ENCODE measurements at places on chromosomes 7 and 10. TPM values are rescaled to one million over a fixed set of nuclear protein-coding genes. Genes with fewer than 3 reads are reported as not detected.

The TMEM139 gene
- 1.2 TPM for total RNA-seq

The GIMAP1 gene
- 11.6 TPM for total RNA-seq

The CLRN3 gene
- not detected for total RNA-seq

The ITIH2 gene
- total RNA-seq, result 0.10 TPM

The MOGAT3 gene
- total RNA-seq, result not detected

The NOLC1 gene
- 35.9 TPM for total RNA-seq

The ZPBP gene
- not detected for total RNA-seq

The SP4 gene
- total RNA-seq, result 7.6 TPM

GRCh38 chr7:75945297-75946168 is 30.6 kb downstream of the POR start:
- H3K27me3 ChIP-seq, result no peaks in the 10 kb centered on the region
- DNase-seq, result no peak
- H3K27ac ChIP-seq, result no peak overlapping the region
- no peaks in the 10 kb centered on the region for H3K36me3 ChIP-seq

GRCh38 chr7:148711191-148712102 is 12.7 kb downstream of the CUL1 start:
- H3K4me3 ChIP-seq, result no peak overlapping the region
- H3K36me3 ChIP-seq, result no peaks in the 10 kb centered on the region
- no peak for DNase-seq

DNA sequence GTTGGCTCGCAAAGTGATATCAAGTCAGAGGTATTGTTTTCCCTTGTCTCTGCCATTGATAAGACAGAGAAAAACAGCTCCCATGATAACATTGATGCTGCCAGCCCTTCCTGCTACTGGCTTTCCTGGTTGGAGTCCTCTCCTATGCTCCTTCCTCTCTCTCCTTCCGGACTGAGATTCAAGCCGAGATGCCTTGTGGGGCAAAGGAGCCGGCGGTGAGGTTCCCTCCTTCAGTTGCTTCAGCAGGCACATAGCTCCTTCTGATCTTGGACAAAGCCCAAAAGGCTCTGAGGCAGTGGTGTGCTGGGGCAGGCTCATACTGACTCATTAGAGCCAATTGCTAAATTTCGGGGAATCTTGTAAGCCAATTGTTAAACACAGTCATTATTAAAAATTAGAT is 8.8 kb upstream of the ZCCHC24 start:
- no peaks in the 10 kb centered on the region for H3K27me3 ChIP-seq
- no peak overlapping the region for H3K4me3 ChIP-seq
- H3K27ac ChIP-seq, result no peak overlapping the region
- no peaks in the 10 kb centered on the region for H3K4me1 ChIP-seq
- no peak for DNase-seq

- H3K27me3 ChIP-seq, result no peaks in the 10 kb centered on the region
- no peaks in the 10 kb centered on the region for H3K36me3 ChIP-seq
- H3K4me3 ChIP-seq, result no peak overlapping the region
- no peak overlapping the region for H3K27ac ChIP-seq
- no peaks in the 10 kb centered on the region for H3K4me1 ChIP-seq
These were observed 629.1 kb downstream of the SORCS1 start for GRCh38 chr10:106535304-106535953.

GRCh38 chr10:129743738-129744133 is 220.3 kb downstream of the EBF3 start:
- peak; percentile 47 for DNase-seq
- no peaks in the 10 kb centered on the region for H3K36me3 ChIP-seq
- no peak overlapping the region for H3K4me3 ChIP-seq

DNA sequence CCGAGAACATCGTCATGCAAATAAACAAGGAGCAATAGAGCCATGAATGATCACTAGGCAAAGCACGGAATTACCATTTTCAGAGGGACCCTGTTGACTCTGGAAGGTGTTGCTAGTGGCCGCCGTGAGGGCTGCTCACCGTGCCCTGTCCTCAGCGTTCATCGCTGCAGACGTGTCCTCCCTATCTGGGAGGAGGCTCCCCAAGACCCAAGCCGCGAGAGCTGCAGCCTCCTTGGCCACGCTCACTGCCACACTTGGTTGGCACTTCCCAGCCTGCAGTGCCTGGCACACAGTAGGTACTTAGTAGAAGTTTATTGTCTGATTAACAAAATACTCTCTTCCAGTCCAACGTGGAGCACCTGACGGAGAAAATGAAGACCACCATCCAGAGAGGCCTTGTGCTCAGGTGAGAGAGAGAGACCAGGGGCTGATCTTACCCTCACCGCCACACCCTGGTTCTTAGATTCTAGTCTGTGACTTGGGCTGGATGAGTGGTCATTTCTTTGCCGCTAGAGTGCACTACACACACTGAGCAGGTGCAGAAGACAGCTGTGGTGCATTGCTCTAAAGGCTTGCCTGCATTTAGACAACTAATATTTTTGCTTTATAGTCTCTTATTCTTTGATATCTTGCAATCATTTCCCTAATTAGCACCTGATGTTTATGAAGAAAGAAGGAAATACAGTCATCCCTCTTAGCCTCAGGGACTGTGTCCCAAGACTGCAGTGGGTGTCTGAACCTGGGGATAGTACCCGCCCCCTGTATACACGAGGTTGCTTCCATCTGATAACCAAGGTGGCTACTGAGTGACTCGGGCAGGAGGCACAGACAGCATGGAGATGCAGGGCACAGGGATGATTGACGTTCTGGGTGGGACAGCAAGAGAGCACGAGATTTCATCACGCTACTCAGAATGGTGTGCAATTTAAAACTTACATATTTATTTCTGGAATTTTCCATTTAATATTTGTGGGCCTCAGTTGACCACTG is 40.3 kb downstream of the PITRM1 start:
- no peak overlapping the region for H3K4me3 ChIP-seq
- H3K4me1 ChIP-seq, result no peaks in the 10 kb centered on the region
- H3K27me3 ChIP-seq, result no peaks in the 10 kb centered on the region
- peak; percentile 35 for DNase-seq

- no peak overlapping the region for H3K27ac ChIP-seq
- H3K4me3 ChIP-seq, result no peak overlapping the region
- DNase-seq, result no peak
- no peaks in the 10 kb centered on the region for H3K36me3 ChIP-seq
- H3K4me1 ChIP-seq, result no peaks in the 10 kb centered on the region
These were observed 10.6 kb upstream of the SYPL1 start for GRCh38 chr7:106122713-106123112.

DNA sequence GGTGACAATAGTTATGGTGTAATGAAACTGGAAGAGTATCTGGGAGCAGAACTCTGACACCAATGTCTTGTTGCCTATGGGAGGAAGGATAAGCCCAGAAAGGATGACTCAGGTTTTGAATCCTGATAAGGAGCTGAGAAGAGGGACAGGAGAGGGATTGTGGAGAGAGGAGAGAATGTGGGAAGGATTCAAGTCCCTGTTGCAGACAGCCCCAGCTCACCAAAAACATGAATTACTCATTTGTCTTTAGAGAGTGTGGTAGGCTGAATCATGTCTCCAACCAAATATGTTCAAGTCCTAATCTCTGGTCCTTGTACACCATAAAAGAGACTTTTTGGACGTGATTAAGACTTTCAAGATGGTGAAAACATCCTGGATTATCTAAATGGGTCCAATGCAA is 206.9 kb upstream of the PHYHIPL start:
- no peak for DNase-seq
- no peak overlapping the region for H3K4me3 ChIP-seq
- no peaks in the 10 kb centered on the region for H3K4me1 ChIP-seq
- no peak overlapping the region for H3K27ac ChIP-seq
- no peaks in the 10 kb centered on the region for H3K36me3 ChIP-seq
- no peaks in the 10 kb centered on the region for H3K27me3 ChIP-seq

DNA sequence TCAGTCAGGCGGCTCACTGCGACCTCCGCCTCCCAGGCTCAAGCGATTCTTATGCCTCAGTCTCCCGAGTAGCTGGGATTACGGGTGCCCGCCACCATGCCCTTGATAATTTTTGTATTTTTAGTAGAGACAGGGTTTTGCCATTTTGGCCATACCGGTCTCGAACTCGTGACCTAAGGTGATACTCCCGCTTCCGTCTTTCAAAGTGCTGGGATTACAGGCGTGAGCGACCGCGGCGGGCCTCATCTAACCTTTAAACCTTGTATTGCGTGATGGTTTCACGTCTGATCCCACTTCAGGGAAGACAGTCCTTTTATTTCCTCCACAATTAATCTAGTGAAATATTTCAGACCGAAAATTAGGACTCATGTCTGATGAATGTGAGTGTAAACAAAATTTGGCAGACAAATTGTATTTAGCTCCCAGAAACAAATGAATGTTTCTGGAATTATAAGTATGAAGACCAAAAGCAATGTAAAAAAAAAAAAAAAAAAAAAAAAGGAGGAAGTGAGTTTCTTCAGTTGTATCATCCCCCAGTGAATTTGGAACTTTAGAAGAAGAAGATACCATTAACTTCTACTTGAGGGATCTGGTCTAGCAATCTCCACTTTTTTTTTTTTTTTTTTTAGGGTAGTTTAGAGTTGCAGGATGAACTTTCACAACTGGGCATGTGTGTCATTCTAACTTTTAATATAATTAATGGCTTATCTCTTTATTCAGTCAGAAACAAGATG is 1.6 kb downstream of the NUP42 start:
- H3K36me3 ChIP-seq, result no peaks in the 10 kb centered on the region
- no peaks in the 10 kb centered on the region for H3K27me3 ChIP-seq
- H3K27ac ChIP-seq, result no peak overlapping the region
- no peaks in the 10 kb centered on the region for H3K4me1 ChIP-seq
- DNase-seq, result no peak
- no peak overlapping the region for H3K4me3 ChIP-seq

- H3K27me3 ChIP-seq, result no peaks in the 10 kb centered on the region
- H3K4me3 ChIP-seq, result no peak overlapping the region
- peak; percentile 57 for DNase-seq
- H3K36me3 ChIP-seq, result no peaks in the 10 kb centered on the region
- no peaks in the 10 kb centered on the region for H3K4me1 ChIP-seq
- no peak overlapping the region for H3K27ac ChIP-seq
These were observed 96.4 kb downstream of the CARD11 start for GRCh38 chr7:2947058-2947780.

DNA sequence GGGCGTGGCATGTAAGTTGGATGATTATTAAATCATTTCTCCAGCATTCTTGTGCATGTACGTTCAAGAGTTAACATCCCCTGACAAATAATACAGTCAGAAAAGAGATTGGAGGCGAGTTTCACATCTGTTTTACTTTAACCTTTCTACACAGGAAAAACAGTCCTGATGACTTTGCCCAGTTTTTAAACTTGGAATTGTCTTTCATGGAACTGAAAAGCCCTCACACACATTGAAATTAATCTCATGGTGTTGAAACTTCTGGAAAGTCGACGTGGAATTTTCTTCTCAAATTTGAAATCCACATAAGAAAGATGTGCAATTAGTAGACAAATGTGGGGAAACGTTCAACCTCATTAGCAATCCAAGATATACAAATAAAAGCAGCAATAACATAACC is 31.2 kb upstream of the ZNF438 start:
- no peaks in the 10 kb centered on the region for H3K27me3 ChIP-seq
- H3K27ac ChIP-seq, result no peak overlapping the region
- H3K36me3 ChIP-seq, result no peaks in the 10 kb centered on the region
- H3K4me3 ChIP-seq, result no peak overlapping the region
- no peak for DNase-seq

- H3K36me3 ChIP-seq, result no peaks in the 10 kb centered on the region
- peaks cover 1% of the 10 kb centered on the region for H3K27me3 ChIP-seq
- no peaks in the 10 kb centered on the region for H3K4me1 ChIP-seq
- H3K27ac ChIP-seq, result no peak overlapping the region
- no peak overlapping the region for H3K4me3 ChIP-seq
These were observed 669.7 kb downstream of the GRID1 start for GRCh38 chr10:85696893-85697292.

- no peaks in the 10 kb centered on the region for H3K36me3 ChIP-seq
- DNase-seq, result no peak
- H3K4me1 ChIP-seq, result peaks cover 7% of the 10 kb centered on the region
These were observed 38.2 kb downstream of the GBF1 start for GRCh38 chr10:102283488-102283887.

DNA sequence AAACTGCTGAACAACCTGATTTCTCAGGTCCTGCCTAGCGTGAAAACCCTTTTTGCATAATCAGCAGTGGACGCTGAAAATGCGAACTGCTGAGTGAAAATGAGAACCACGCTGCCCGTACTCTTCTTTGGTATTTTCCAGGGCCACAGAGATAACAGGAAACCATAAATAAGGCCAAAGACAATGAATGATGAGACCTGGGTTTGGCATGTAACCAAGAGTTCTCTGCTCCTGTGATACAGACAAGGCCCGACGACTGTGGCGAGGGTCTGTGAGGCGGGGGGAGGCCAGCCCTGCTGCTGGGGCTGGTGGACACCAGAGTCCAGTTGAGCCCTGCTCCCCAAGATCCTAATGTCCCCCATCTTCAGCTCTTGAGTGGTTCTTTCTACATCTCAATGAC is 236.0 kb downstream of the WDR11 start:
- H3K4me3 ChIP-seq, result no peak overlapping the region
- no peak for DNase-seq
- no peaks in the 10 kb centered on the region for H3K4me1 ChIP-seq
- no peaks in the 10 kb centered on the region for H3K36me3 ChIP-seq

- no peaks in the 10 kb centered on the region for H3K4me1 ChIP-seq
- no peak for DNase-seq
- H3K36me3 ChIP-seq, result no peaks in the 10 kb centered on the region
- H3K4me3 ChIP-seq, result no peak overlapping the region
These were observed 283.4 kb upstream of the FZD8 start for GRCh38 chr10:35925493-35925892.

GRCh38 chr7:93558705-93559614 is 15.6 kb downstream of the CALCR start:
- no peaks in the 10 kb centered on the region for H3K27me3 ChIP-seq
- no peak for DNase-seq
- no peak overlapping the region for H3K27ac ChIP-seq
- H3K4me1 ChIP-seq, result no peaks in the 10 kb centered on the region

DNA sequence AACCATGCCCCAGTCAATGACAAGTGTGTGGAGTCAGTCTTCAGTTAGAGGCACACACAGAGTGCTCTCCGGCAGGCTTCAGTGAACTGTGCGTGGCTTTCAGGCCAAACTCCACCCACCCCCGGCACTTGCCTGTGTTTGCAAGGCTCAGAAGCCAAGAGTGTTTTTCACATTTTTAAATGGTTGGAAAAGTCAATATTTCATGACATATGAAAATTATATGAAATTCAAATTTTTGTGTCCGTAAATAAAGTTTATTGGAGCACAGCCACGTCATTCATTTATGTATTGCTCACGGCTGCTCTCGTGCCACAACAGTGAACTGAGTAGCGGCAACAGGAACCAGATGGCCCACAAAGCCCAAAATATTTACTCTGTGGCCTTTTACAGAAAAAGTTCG is 104.7 kb downstream of the SFMBT2 start:
- H3K4me1 ChIP-seq, result no peaks in the 10 kb centered on the region
- H3K27me3 ChIP-seq, result no peaks in the 10 kb centered on the region
- H3K27ac ChIP-seq, result no peak overlapping the region
- DNase-seq, result no peak
- no peaks in the 10 kb centered on the region for H3K36me3 ChIP-seq

- H3K27ac ChIP-seq, result no peak overlapping the region
- no peak for DNase-seq
- no peaks in the 10 kb centered on the region for H3K36me3 ChIP-seq
- no peaks in the 10 kb centered on the region for H3K27me3 ChIP-seq
- H3K4me1 ChIP-seq, result no peaks in the 10 kb centered on the region
These were observed 9.1 kb downstream of the LANCL2 start for GRCh38 chr7:55374213-55374612.
